ENCODE measurements at places on chromosomes 12 and 14.

DNA sequence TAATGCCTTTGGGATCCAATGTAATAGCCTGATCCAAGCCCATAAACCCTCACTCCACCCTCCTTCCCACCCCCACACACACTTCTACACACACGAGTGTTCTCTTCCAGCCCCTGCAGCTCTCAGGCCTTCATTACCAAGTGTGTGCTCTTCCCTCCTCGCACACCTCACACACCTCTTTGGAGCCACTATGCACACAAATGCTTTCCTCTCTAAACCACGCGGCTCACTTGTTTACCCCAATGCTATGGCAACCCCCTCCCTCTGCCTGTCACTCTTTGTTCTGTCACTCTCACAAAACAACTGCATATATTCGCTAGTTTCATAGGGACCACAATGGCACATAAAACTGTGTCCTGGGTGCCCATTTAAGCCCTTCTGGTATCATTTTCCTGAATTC is 35.1 kb downstream of the PPP2R5E start:
- no peak for DNase-seq

GRCh38 chr12:47237751-47238211 is 158.0 kb upstream of the AMIGO2 start:
- no peak for DNase-seq

GRCh38 chr12:121751749-121752351 is 39.3 kb downstream of the TMEM120B start:
- DNase-seq: no peak

GRCh38 chr12:63882844-63883243 is 38.3 kb downstream of the SRGAP1 start:
- no peak for DNase-seq

DNA sequence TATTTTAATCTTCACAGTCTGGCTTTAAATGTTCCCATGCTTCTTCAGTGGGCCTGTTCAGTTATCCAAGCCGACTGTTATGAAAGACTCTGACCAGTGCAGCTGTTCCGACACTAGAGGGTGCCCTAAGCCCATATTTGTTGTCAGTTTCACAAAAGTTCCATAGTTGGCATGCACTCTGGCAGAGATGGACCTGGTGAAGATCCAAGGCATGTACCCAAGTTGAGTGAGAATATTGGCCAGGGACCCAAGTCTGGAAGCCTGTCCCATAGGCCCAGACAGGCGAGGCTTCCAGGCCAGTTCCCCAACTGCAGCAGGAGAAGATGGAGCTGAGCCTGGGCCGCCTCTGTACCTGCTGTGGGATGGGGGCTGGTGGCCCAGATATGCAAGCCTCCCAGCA is 27.4 kb upstream of the GUCY2C start:
- DNase-seq: peak; percentile 57

DNA sequence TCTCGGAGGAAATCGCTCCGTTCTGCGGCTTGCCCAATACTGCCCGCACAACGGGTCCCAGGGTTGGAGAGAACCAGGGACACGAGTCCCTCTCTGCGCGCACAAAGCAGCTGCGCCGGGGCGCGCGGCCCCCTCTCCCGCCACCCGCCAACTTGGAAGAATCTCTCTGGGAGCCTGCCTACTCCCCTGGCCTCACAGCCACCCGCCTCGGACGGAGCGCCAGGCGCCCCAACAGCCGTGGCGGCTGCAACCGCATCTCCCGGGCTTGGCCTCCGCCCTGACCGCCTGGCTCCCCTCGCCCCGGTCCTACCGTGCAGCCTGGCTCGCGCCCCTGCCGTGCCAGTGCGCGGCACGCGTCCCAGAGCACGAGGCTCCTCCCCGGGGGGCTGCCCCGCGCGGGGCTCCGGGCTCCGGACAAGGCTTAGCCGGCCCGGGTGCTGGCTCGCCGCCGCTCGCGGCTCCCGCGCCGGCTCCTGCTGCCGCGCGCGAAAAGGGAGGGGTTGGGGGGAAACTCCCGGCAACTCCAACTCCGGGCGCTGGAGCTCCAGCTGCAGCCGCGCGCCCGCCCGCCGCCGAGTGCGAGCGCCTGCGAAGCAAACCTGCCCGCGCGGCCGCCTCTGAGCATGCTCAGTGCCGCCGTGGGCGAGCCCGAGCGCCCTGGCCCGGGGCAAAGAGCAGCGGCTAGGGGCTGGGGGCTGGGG is at the start of gene STXBP6:
STXBP6 (minus strand) TSS at position 580 of the 701 bp plus-strand sequence. CDS start 75,329 bp downstream, outside the sequence.
- peak; percentile 22 for DNase-seq

Data from activated naive CD4-positive, alpha-beta T cell treated with anti-CD3 and anti-CD28 coated beads, Interleukin-2, amount 50 U/mL, for 72 hours (primary cell).